MV-4-11 (cell line): ENCODE measurements at places on chromosomes 5 and 9.
A peak's percentile ranks its signal among the peaks of the same experiment; 100 is the strongest.

DNA sequence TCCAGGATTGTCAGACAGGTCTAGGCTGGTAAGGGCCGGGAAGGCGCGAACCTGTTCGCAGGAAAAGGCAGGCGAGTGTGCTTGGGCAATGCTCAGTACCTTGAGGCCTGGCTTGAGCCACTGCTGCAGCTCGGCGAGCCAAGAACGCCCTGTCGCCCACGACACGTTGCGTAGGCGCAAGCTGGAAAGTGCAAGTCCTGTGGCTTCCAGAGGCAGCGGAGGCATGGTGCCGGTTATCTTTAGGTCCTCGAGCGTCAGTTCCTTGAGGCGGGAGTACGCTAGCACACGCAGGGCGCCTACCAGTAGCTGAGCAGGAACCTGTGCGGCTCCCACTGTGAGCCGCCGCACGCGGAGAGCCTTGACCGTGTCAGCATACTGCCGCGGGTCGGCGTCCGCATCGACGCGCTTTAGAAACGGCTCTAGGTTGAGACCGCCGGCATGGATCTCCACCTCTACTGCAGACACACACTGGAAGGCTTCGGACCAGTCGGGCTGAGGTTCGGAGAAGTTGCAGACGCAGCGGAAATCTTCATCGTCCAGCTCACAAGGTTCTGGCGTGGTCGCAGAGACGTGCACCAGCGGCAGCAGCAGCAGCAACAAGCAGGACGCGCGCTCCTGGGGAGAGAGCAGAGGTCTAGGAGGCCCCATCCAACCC is 482 bp downstream of the CD14 start:
- DNase-seq, result peak; percentile 47

DNA sequence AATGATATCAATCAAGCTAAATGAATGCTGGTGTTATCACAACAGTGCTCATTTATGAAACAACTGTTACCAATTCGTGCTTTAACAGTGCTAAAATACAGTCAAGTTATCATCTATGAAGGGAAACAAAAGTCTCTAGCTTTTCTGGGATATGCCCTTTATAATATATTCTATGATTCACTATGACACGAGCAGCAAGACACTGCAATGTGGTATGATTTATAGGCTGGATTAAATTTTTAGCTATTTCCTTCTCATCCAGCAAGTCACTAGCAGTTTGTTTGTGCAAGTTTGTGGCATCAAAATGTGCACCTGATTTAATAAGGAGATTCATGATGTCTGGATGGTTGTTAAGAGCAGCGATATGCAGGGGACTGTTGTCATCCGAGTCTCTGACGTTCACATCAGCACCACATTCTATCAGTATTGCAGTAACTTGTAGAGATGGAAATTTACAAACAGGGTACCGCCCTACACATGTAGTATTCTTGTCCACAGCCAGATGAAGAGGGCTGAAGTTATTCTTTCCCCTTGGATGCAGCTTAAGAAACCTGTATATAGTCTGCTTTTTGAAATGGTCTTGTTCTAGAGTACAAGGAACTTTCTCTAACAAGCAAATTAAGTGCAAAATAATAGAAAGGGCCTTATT is 20.3 kb downstream of the FEM1C start:
- no peak for DNase-seq

DNA sequence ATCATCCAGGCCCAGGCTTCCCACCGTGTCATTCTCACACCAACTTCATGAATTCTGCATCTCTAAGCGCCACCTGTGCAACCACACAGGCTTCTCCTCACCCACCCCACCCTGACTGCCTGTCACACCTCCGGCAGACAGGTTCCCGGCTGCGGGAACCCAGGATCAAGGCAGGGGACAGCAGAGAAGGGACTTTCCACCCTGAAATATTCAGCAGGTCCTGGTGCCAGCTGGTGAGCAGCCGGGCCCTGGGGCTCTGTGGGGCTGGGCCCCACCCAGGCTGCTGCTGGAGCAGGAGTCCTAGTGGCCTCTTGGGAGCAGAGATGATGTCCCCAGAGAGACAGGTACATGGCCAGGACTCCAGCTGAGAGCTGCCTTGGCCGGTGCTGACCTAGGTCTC is 12.7 kb downstream of the ANXA6 start:
- DNase-seq, result no peak

- no peak for DNase-seq
Observed at GRCh38 chr5:155834271-155834975, 492.5 kb upstream of the SGCD start.

GRCh38 chr5:45335978-45336377 is 360.2 kb downstream of the HCN1 start:
- no peak for DNase-seq

DNA sequence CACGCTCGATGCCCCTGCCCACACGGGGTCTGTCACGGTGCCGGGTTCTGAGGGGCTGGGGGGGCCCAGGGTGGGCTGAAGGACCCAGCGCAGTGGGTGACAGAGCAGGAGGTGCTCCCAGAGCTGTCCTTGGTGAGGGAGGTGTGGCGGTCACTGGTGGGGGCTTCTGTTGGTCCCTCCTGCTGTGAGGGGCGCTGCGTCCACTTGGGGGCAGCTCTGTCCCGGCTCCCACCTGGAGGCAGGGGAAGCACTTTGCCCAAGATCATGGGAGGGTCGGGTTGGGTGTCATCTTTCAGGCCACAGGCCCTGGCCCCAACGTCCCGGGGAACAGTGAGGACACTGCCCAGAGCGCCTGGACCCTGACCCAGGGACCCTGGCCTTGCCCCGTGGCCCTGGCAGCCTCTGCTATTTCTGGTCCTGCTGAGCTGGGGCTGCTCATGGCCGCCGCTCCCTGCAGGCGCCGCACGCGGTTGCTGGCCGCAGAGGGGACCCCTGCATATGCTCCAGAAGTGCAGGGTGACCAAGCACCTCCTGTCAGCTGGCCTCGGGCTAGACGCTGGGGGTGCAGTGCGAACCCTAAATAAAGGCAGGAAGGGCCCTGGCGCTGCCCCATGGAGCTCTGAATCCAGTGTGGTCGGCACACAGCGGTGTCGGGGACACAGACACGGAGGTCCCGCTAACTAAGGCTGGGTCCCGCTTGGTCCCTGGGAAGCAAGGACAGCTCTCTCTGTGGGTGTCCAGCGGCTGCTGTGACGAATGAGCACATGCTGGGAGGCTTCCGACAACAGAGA is 11.6 kb upstream of the RNU6ATAC start:
- no peak for DNase-seq

DNA sequence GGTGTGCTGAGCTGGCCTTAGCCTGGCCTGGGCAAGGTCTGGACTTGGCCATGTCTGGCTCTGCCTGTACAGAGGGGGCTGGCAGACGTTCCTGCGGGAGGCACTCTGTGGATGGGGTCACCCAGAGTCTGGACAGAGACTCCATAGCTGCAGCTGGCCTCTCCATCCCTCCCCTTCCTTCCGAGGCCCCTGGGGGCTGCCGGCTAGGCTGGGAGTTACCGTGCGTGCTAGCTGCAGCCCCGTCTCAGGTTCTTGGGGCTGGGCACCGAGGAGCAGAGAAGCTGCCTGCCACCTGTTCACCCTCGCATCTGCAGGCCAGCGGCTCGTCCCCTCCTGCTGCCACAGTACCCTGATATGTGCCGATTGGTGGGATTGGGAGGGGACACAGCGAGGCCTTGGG is 63.4 kb downstream of the RXRA start:
- DNase-seq, result no peak

DNA sequence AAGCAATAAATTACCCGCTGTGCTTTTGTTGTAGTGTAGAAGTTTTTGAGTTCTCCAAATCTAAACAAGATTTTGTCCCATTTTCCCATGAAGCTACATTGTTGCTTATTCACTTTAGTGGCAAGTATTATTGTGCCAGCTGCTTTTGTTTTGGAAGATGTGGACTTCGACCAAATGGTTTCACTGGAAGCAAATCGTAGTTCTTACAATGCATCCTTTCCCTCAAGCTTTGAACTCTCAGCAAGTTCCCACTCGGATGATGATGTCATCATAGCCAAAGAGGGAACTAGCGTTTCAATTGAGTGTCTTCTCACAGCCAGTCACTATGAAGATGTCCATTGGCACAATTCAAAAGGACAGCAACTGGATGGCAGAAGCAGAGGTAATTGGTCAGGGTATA is 10.9 kb downstream of the MFAP3 start:
- peak; percentile 20 for DNase-seq

- no peak for DNase-seq
Observed at GRCh38 chr5:144873076-144873475, 702.4 kb downstream of the KCTD16 start.

GRCh38 chr5:174101195-174101730 is 55.8 kb downstream of the NSG2 start:
- DNase-seq, result no peak

- DNase-seq, result no peak
Observed at GRCh38 chr9:112945620-112946208, 55.0 kb upstream of the SLC46A2 start.

DNA sequence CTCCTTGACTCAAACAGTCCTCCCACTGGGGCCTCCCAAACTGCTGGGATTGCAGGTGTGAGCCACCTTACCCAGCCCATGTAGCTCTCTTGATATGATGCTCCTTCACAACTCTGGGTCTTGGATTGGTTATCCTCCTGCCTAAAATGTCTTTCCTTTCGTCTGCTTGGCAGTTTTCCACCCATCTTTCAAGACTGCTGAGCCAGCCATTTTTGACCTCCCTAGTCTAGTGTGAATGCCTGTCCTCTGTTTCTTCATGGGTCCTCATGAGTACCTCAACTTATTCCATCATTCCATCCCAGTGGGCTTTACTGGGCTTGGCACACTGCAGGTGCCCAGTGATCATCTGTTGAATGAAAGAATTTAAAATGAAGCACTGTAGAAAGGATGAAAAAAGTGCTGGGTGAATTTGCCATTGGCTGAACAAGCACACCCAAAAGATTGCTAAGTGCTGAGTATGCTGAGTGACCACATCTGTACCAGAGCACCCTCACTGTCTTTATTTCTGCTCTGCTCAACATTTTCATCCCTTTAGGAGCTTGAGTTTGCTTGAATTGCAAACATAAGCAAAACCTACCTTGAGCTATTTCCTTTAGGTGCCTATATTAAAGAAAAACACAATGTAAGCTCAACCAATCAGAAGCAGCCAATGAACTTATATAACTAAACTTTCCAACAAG is 84.8 kb upstream of the FAM169A start:
- DNase-seq, result no peak

DNA sequence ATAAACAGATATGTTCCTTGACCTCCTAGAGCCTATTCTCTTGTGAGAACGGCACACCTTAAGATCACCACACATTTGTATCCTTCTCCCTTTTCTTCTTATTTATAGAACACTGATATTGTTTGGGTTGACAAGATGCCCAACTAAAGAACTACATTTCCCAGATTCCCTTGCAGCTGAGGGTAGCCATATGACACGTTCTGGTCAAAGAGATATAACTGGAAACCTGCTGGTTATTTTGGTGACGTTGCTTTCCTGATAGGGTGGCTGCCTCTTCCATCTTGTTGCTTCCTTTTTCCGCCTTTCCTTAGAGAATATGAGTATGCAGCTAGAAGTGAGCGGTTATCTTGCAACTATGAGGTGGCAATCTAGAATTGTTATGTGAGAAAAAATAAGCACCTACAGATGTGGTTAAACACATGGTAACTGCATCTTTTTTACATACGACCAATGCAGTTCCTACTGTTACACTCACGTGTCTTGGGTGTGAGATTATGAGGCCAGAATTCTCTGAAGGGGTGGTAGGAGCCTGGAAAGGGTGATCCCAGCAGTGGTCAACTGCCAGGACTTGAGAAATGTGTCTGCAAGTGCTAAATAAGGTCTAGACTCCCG is 72.9 kb downstream of the SEC61B start:
- DNase-seq, result no peak

- DNase-seq, result no peak
Observed at GRCh38 chr9:110391826-110392485, 54.3 kb upstream of the TXNDC8 start.

GRCh38 chr5:38600329-38601045 is 44.0 kb upstream of the LIFR start:
- peak; percentile 84 for DNase-seq

GRCh38 chr9:33426843-33427293 is 20.5 kb downstream of the AQP3 start:
- no peak for DNase-seq

- DNase-seq, result no peak
Observed at GRCh38 chr9:9919174-9919775, 693.5 kb downstream of the PTPRD start.

- DNase-seq, result peak; percentile 49
Observed at GRCh38 chr5:37875051-37875787, 35.4 kb upstream of the GDNF start.

DNA sequence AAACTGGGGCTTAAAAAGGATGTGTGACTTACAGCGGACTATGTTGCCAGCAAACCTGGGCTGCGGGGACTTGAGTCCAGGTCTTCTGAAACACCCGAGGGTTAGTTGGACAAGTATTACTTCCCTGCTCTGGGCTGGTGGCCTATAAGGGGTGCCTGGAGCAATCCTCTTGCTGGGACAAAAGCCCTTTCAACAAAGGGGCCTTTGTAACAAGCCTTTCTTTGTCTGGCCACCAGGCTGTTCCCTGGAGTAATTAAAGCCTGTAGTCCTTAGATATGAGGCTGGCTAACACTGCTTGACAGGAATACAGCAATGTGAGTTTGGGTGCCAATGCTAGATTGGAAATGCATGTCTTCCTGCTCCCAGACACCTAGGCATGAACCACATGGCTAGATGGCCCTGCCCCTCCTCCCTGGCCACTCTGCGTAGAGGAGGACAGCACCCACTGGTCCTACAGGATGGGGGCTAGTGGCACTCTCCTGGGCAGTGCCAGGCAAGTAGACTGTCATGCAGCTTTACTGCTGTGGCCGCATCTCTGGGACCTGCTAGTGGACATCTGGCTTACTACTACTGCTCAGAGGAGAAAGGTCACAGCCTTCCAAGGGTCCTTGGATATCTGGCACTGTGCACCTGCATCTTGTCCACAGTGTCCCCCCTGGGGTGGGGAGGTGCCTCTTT is 343.1 kb downstream of the ZSWIM6 start:
- DNase-seq, result no peak

GRCh38 chr5:150190987-150191386 is 1.1 kb downstream of the SLC6A7 start:
- no peak for DNase-seq

GRCh38 chr5:157993986-157994691 is 135.2 kb upstream of the CLINT1 start:
- DNase-seq, result no peak

- no peak for DNase-seq
Observed at GRCh38 chr9:86201474-86202337, 57.8 kb downstream of the C9orf153 start.

DNA sequence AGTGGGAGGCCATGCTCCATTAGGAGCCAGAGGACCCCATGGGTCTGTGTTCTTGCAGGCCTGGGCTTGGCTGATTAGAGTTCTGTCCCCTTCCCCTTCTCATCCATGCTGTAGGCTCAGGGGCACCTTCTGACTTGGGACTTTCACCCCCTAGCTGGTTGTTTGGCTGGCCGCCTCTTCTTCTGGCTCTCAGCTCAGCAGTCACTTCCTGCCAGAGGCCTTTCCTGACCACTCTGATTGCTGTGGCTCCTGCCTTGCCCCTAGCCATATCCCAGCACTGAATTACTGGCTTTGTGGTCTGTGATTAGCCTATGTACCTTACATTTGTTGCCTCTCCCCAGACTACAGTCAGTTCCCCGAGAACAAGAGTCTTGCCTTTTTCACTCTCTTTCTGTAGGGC is 14.6 kb downstream of the ENTREP1 start:
- DNase-seq, result no peak

GRCh38 chr9:127493592-127494303 is 42.4 kb downstream of the LRSAM1 start:
- DNase-seq, result no peak

- DNase-seq, result peak; percentile 31
Observed at GRCh38 chr5:32677023-32677422, 34.1 kb upstream of the NPR3 start.

GRCh38 chr5:169022718-169023117 is 278.2 kb downstream of the SLIT3 start:
- DNase-seq, result no peak

- no peak for DNase-seq
Observed at GRCh38 chr5:103374473-103374963, 116.0 kb downstream of the MACIR start.
